ENCODE measurements at places on chromosomes 1 and 21.

DNA sequence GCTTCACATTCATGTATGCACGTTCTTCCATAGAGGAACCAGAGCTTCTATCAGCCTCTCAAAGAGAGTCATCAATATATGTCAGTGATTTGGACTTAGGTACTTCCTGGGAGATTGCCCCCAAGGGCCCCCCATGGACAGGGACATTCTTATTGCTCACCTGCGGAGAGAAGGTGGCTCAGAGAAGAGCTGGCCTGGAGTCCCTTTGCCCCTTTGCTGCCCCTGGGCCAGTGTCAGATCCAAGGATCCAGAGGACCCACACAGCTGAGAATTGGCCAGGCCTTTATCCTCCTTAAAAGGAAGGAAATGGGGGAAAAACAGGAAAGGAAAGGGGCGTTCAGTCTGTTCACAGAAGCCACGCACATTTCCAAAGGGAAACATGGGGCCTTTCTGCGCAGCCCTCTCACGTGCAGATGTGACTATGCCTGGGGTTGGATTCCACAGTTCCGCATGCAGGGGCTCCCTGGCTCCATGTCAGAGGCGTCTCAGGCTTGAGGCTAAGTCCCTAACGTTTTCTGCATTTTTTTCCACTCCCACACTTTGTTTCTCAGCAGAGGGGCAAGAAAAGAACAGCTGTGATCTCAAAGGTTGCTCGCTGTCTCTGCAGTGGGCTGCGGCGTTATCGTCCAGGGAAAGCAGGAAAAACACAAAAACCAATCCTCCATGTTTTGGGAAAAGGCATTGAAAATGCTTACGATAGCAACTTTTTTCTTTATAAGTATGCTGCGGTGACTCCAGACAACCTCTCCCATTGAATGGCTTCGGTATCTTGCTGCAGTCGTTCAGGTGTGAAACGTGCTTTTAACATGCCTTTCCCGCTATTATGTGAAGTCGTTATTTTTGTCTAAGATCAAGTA is 5.9 kb downstream of the C1orf226 start:
- DNase-seq: no peak

DNA sequence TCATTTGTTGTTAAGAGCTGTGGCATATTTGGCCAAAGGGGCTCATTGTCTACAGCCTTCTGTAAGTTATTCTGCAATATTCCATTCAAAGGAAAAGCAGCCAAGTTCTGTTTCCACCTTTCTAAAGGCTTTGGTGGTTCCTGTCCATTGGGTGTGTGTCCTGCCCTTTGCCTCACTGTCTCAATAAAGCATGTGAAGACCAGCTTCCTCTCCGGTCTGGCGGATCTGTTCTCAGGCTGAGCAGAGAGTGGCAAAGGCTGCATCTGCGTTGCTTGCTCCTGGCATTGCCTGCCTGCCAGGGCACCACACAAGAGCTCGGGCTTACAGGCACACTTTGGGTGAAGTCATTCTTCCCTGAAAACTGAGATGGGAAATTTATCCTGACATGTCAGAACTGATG is 34.9 kb downstream of the ST6GALNAC3 start:
- no peak for DNase-seq

DNA sequence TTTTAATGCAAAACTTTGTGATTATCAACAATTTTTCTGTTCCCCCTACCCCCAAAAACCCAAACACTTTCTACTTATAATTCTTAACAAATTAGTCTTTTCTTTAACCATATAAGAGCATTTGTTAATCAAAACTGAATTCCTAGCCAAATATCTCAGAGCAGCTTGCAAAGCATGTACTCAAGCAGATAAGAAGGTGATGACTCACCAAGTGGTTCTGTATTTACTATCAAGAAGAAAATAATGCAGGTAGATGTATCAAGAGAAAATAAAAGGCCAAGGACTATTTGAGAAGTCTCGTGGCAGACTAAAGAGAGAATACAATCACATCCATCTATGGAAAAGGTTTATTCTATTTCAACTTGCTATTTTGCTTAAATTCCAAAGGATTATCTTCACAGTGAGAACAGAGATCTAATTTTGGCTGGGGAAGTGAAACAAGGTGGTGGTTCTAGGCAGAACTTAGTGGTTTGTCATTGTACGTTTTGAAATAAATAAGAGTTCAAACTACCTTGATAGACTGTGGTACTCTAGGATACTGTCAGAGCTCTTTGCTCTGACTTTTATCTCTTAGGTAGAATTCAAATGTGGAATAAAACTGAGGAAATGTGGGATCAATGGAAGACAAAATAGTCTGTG is 94.7 kb upstream of the NRIP1 start:
- DNase-seq: no peak

DNA sequence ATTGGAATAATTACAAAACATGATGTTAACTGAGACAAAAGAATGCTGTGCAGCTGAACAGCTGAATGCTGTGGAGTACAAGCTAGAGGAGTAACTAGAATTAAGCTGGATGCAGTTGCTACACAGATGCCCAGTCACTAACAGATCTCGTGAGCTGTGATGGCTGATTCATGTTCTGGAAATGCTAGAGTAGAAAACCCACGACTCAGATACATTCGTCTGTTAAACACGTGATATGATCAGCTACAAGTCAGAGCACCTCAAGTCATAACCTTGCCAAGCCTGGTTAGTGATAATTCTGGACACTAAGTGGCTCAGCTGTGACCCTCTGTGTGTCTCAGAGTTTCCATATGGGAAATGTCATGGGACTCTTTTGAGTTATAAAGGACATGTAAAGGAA is 89.7 kb upstream of the ESRRG start:
- no peak for DNase-seq

DNA sequence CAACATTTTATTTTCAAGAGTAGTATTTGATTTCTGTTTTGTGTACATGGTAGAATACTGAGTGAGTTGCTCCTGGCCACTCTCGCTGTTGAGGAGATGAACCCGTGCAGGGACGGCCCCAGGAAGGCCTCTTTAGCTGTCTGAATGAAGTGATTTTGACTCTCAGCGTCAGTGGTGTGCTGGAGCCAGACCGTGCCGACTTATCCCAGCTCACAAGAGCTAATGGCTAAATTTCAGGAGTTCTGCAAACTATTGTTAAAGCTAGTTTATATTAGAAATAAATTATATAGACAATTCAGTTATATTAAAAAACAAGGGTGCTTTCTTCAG is 111.2 kb upstream of the KIF26B start:
- DNase-seq: no peak

Data from HuH-7 (cell line).